A549 treated with Hydrocortisone at 1 μM for 4 hours (cell line): ENCODE measurements at places on chromosomes 7 and 10. TPM values are rescaled to one million over a fixed set of nuclear protein-coding genes. Genes with fewer than 3 reads are reported as not detected.

The DUSP5 gene
- total RNA-seq = 98.8 to 155 TPM (median 145 TPM) in 5 replicates

The GPC2 gene
- total RNA-seq = 0.60 to 1.1 TPM (median 0.95 TPM) in 5 replicates

The ARHGEF35 gene
- 0.37 to 0.68 TPM (median 0.39 TPM) in 5 replicates for total RNA-seq

The GET4 gene
- 40.9 to 67.1 TPM (median 57.1 TPM) in 5 replicates for total RNA-seq

The POMZP3 gene
- 22.8 to 25.9 TPM (median 24.8 TPM) in 5 replicates for total RNA-seq

The HOGA1 gene
- total RNA-seq = 1.9 to 2.8 TPM (median 2.4 TPM) in 5 replicates

The GPR26 gene
- total RNA-seq = not detected in 5 replicates

The DNAJC12 gene
- total RNA-seq = 47.0 to 62.1 TPM (median 57.0 TPM) in 5 replicates

The CPED1 gene
- 0.03 to 0.10 TPM (median 0.05 TPM) in 3 of 5 replicates, not detected in the others for total RNA-seq

The WNT16 gene
- 0.83 to 1.2 TPM (median 0.94 TPM) in 5 replicates for total RNA-seq

The CD36 gene
- total RNA-seq = 0.10 to 0.43 TPM (median 0.19 TPM) in 4 of 5 replicates, not detected in the other

The TLX1 gene
- total RNA-seq = not detected in 5 replicates

The DNAJC2 gene
- 34.9 to 46.1 TPM (median 38.3 TPM) in 5 replicates for total RNA-seq

The FAM13C gene
- total RNA-seq = 0.14 to 0.22 TPM in 2 of 5 replicates, not detected in the others

The FAM25G gene
- 0.85 to 1.5 TPM (median 1.1 TPM) in 3 of 5 replicates, not detected in the others for total RNA-seq

The TMEM209 gene
- 11.2 to 18.8 TPM (median 13.7 TPM) in 5 replicates for total RNA-seq

The CFAP69 gene
- total RNA-seq = 1.4 to 2.0 TPM (median 1.7 TPM) in 5 replicates

The MYL10 gene
- not detected in 5 replicates for total RNA-seq

The GBX1 gene
- 0.10 to 0.17 TPM in 2 of 5 replicates, not detected in the others for total RNA-seq

The PCGF6 gene
- 10.1 to 12.0 TPM (median 10.7 TPM) in 5 replicates for total RNA-seq

The EN2 gene
- 0.68 to 0.97 TPM (median 0.83 TPM) in 5 replicates for total RNA-seq

The RSBN1L gene
- 7.4 to 11.3 TPM (median 8.2 TPM) in 5 replicates for total RNA-seq

The MACC1 gene
- total RNA-seq = not detected in 5 replicates

The FLNC gene
- total RNA-seq = 3.1 to 5.3 TPM (median 4.0 TPM) in 5 replicates

The RPEL1 gene
- 0.06 TPM in 1 of 5 replicates, not detected in the others for total RNA-seq

The MBL2 gene
- total RNA-seq = not detected in 5 replicates

The WNT8B gene
- not detected in 5 replicates for total RNA-seq

The GFRA1 gene
- 7.7 to 10.4 TPM (median 10.3 TPM) in 5 replicates for total RNA-seq

The GRID1 gene
- 0.21 to 0.39 TPM (median 0.25 TPM) in 5 replicates for total RNA-seq

The NOC3L gene
- total RNA-seq = 20.1 to 32.9 TPM (median 22.7 TPM) in 5 replicates

The ADAM8 gene
- 1.6 to 4.2 TPM (median 3.7 TPM) in 5 replicates for total RNA-seq

The MRC1 gene
- 0.02 to 0.03 TPM (median 0.03 TPM) in 4 of 5 replicates, not detected in the other for total RNA-seq

The PRRT4 gene
- total RNA-seq = 0.08 to 0.45 TPM (median 0.26 TPM) in 5 replicates

The CALML5 gene
- total RNA-seq = not detected in 5 replicates

The FAM25C gene
- 0.59 to 2.9 TPM (median 0.93 TPM) in 4 of 5 replicates, not detected in the other for total RNA-seq

The RP9 gene
- total RNA-seq = 26.7 to 37.1 TPM (median 32.2 TPM) in 5 replicates

The TAS2R5 gene
- total RNA-seq = 0.31 to 0.63 TPM (median 0.40 TPM) in 5 replicates

The GNG11 gene
- total RNA-seq = 32.1 to 38.7 TPM (median 35.4 TPM) in 5 replicates

The STEAP4 gene
- total RNA-seq = 0.03 to 0.07 TPM (median 0.05 TPM) in 3 of 5 replicates, not detected in the others

The RELN gene
- total RNA-seq = 0.01 to 0.15 TPM (median 0.01 TPM) in 4 of 5 replicates, not detected in the other

The C10orf53 gene
- total RNA-seq = not detected in 5 replicates

The OR13A1 gene
- total RNA-seq = 0.05 TPM in 1 of 5 replicates, not detected in the others

The KLF6 gene
- total RNA-seq = 99.2 to 144 TPM (median 135 TPM) in 5 replicates

The SH2D4B gene
- total RNA-seq = 0.03 TPM in 2 of 5 replicates, not detected in the others

The ZCWPW1 gene
- 1.2 to 1.9 TPM (median 1.4 TPM) in 5 replicates for total RNA-seq

The NOS3 gene
- total RNA-seq = 0.33 to 0.51 TPM (median 0.38 TPM) in 5 replicates

The NRG3 gene
- total RNA-seq = not detected in 5 replicates

The PRPS1L1 gene
- total RNA-seq = not detected in 5 replicates

The PRSS37 gene
- not detected in 5 replicates for total RNA-seq

The MNX1 gene
- total RNA-seq = 4.1 to 4.8 TPM (median 4.6 TPM) in 5 replicates

The SLC13A1 gene
- total RNA-seq = not detected in 5 replicates

The PNLIPRP3 gene
- 0.03 to 0.05 TPM in 2 of 5 replicates, not detected in the others for total RNA-seq
